Activated CD8-positive, alpha-beta memory T cell treated with anti-CD3 and anti-CD28 coated beads for 1 hour (primary cell): ENCODE measurements at places on chromosomes 1 and 21.

DNA sequence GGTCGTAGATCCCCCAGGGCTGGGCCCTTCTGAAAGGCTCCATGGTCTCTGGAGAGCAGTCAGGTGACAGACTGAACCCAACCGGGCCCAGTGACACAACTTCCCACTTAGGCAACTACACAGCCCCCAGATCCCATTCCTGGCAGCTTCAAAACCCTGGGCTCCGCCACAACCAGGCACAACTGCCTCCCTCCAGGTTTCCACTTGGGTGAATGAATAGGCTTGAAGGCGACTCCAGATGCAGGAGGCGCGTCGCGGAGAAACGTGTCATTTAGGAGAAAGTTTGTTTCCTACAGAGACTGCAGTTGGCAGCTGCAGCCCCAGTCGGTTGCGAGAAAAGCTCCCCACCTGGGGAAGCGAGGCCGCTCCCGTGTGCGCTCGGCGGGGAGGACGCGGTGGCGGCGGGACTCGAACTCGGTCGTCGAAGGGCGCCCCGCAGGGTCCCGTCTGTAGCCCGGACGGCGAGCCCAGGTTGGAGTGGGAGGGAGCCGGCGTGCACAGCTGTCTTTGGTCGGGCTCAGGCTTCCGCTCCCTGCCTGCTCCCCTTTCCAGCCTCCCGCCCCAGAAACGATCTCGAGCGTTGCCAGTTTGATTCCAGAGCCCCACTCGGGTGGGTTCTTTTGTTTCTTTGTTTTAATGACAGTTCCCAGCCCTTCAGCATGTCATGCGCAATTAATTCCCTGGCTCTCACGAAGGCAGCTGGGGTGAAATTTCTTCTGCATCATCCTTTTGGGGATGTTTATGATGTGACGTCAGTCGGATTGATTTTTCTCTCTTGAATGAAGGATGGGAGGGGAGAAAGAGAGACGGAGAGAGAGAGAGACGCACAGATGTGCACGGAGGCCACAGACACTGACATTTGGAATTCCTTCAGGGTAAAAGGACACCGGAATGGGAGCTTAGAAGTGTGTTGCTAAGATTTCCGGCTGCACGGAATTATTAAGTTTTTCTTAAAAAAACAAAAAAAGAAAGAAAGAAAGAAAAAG, 862 bp upstream of the SGIP1 start:
- DNase-seq, result no peak

GRCh38 chr1:37424523-37424922, 49.9 kb upstream of the ZC3H12A start:
- DNase-seq, result no peak

DNA sequence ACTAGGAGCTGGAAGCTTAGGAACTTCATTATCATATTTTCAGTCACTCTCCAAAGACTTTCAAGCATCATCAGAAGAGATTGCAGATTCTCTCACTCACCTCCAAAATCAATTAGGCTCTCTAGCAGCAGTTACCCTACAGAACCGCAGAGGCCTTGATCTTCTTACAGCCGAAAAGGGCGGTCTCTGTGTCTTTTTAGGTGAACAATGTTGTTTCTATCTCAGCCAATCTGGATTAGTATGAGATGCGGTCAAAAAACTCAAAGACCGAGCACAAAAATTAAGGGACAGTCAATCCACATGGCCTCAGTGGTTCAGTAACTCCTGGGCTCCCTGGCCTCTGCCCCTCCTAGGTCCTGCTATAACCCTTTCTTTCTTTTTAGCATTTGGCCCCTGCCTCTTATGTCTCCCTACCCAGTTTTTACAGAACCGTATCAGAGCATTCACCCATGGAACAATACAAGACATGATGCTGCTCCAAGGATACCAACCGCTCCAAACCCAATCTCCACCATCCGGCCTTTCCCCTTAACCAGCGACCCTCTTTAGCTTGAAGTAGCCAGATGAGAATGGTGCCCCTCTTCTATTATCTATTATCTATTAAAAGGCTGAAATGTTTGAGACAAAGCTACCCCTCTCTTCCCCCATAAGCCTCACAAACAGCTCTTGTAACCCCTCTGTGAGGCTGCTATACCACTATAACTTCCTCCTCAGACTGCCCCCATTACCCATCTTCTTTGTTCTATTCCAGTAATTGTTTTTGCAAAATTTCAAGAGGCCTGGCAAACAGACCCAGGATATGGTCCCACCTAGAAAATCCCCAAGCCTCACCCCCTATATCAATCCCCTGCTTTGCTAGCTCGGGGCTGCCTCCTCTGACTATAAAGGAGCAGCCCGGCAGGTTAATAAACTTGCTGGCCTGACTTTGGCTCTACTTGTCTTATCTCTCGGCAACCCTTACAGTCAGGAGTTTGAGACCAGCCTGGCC, 18.7 kb upstream of the CA6 start:
- DNase-seq, result no peak

DNA sequence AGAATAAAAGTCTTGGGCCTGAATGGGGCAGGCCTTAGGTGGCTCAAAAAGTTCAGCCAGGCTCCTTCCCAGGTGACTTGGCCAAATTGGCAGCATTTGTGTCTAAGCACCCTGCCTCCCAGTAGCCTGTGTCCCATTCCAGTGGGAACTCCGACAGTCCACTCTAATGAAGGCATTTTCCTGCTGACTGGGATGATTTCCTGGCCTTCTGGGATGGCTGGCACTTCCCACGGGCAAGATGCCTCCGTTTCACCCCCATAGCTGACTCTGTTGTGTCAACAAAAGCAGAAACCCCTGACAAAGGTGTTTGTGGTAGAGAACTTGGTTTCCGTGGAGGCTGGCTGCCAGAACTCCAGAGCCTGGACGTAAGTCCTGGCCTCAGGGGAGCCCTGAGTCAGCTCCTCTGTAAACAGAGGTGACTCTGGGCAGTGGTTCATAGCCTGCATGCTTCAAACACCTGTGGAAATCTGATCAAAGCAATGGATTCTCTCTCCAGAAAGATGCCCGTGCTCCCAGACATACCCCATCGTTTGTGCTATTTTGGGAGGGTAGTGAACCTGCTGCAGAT, 36.6 kb downstream of the WNT3A start:
- DNase-seq, result no peak

GRCh38 chr1:42807056-42807668, 9.8 kb upstream of the ERMAP start:
- no peak for DNase-seq

- no peak for DNase-seq
Observed at GRCh38 chr1:201504799-201505502, 2.0 kb downstream of the CSRP1 start.

GRCh38 chr1:232363008-232363407, 266.9 kb downstream of the SIPA1L2 start:
- DNase-seq, result no peak

- no peak for DNase-seq
Observed at GRCh38 chr1:18565321-18565720, 65.3 kb upstream of the PAX7 start.

DNA sequence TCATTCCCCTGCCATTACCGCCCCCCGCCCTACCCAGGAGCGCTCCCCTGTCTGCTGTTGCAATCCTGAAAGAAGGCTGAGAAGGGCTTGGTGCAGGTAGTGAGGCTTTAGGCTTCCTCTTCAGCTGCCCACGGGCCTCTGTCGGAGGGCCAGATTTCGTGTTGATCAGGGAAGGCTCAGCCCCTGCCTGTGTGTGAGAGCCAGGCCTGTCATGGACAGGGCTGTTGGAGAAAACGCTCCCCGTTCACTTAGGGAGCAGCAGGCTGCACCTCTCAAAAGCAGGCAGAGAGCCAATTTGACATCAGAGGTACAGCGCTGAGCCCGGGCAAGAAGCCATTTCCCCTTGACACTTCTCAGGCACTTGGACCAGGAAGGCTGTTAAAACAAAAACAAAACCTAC, 19.0 kb downstream of the TEX35 start:
- DNase-seq, result no peak

- no peak for DNase-seq
Observed at GRCh38 chr1:183723571-183723970, 70.5 kb upstream of the APOBEC4 start.

GRCh38 chr1:150909585-150910180, 16.5 kb upstream of the SETDB1 start:
- DNase-seq, result no peak

DNA sequence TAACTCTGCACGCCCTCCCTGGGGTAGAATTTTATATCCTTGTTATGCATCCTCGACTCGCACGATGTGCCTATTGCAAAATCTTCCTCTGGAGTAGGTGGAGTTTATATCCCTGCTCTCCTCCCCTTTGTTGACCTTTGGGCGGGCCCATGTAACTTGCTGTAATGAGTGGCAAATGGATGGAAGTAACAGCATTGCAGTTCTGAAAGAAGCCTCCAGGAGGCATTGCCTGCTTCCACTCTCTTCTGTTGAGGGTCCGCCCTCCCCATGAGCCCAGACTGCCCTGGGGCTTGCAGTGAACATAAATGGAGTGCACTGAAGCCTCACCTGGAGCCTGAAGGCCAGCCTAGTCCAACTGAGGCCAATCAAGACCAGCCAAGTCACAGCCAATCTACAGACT, 62.2 kb upstream of the GRIK3 start:
- no peak for DNase-seq

GRCh38 chr1:207811920-207812720, 60.3 kb downstream of the CD46 start:
- no peak for DNase-seq

- DNase-seq, result no peak
Observed at GRCh38 chr1:78226784-78227183, 181.0 kb downstream of the GIPC2 start.

DNA sequence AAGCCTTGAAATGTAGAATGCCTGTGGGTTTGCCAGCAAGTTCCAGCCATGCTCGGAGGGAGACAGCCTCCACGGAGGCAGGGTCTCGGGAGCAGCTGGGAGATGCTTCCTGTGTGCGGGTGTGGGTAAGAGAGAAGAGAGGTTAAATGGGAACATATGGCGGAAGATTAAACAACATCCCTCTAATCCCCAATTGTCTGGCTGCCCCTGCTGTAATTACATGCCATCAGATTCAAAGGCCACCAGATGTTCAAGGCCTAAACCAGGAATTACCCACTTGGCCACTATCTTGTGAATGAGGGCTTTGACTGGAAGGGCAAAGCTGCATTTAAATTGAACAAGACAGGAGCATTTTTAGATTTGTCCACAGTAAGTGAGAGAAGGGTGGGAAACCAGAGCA, 81.4 kb upstream of the BACE2 start:
- DNase-seq, result no peak

DNA sequence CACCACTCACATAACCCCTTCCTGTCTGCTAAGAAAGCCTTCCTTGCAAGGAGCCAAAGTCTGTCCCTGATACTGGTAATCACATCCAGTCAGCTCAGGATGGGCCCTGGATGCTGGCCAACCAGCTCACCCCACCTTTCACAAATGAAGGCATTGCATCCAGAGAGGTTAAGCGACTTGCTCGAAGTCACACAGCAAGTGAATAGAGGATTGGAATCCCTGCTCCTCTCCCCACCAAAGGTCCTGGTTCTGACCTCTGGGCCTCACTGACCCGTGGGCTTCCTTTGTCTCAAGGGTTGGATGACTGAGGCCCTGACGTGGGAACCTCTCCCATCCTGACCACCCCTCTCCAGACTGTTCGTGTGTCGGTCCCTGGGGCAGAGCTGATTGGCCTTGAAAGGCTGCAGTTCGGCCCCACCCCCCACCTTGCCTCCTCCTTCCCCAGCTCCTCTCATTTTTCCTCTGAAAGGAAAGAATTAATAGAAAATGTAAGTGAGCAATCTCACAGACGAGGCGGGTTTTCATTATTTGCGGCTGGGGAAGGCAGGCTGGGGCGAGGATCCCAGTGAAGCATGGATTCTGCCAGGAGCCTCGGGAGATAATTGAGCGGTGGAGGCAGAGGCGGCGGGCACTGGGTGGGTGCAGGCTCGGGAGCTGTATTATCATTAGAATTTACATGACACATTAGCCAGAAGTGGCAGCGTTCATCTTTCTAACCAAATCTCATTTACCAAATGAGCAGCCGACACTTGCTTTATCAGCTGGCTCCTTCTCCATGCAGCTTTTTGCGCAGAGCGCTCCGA, 101.5 kb upstream of the CSF3R start:
- DNase-seq, result no peak
